ENCODE measurements at places on chromosomes 4 and X.

DNA sequence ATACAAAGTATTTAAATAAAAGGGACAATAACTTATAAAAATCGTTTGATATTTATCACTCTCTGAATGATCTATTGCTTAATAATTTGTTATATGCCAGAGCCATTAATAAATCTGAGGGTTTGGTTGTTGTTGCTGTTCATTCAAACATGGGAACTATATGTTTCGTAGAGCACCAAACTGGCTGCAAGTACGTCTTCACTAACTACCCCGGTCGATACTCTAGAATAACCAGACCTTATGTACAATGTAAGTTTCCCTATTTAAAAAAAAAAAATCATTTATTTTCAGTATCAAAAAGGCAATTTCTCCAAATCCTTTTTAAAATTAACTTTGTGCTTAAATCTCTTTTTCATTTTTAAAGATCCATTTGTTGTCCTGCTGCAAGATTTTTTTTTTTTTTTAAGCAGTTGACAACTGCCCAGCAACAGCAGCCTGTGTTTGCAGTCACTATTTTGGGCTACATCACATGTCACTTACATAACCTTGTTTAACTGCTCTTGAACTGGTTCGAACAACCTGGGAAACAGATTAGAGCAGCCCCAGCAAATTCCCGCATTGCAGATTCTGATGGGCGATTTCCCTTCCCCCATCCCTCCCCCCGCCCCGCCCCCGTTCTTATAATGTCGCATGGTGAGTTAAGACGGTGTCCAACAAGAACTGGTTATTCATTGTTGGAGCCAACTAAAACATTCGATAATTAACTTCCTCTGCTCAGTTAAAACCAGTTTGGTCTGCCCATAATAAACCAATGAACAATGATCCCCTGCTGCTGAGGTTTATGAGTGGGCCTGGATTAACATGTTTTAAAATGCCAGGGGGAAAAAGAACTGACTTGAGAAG lies 238.9 kb downstream of the NR3C2 start:
- DNase-seq = no peak

DNA sequence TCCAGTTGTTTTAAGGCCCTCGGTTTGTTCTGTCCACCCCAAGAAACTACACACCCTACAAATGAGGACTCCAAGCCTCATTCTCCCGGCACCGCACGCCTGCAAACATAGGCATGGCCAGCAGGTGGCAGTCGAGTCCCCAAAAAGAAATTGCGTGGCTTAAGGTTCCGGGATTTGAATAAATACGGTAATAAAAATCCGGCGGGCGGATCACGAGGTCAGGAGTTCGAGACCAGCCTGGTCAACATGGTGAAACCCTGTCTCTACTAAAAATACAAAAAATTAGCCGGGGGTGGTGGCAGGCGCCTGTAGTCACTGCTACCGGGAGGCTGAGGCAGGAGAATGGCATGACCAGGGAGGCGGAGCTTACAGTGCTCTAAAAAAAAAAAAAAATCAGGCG lies 21.8 kb upstream of the CSF2RA start:
- DNase-seq = peak; percentile 37

- no peak for DNase-seq
Measured at GRCh38 chr4:89365776-89366175, 58.2 kb upstream of the GPRIN3 start.

DNA sequence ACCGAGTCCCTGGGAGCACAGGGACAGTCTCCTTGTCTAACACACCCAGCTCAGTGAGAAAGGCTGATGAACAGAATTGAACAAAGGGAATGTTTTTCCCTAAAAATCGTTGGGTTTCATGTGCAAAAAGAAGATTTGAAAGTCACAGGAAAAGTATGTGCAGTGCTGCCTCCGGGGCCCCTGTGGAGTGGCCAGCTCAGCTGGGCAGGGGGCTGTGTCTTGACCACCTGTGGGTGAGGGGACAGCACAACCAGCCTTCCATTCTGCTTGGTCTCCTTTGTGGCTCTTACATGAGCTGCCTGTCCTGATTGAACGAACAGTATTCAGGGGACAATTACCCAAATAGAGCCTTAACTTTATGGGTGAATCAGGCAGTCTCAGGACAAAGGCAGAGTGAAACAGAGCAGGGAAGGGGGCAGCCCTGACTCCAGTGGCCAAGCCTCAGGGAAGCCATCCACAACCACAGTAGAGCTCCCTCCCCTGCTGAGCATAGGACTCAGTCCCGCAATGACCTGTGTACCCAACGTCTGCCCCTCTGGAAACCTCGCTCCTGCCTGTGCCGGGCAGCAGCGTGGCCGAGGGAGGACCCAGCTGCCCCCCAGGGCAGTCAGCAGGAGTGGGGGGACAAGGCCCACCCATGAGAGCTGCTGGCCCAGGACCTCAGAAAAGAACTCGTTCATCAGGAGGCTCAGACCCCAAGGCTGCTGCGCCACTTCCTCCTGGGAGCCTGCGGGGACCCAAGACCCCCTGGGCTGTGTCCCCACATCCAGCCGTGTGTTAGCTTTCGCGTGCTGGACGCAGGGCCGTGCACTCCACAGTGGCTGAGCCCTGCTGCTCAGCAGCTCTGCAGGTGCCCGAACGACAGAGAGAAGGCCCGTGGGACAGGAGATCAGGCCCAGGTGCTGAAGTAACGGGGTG lies 59.6 kb upstream of the MXD4 start:
- DNase-seq = no peak

DNA sequence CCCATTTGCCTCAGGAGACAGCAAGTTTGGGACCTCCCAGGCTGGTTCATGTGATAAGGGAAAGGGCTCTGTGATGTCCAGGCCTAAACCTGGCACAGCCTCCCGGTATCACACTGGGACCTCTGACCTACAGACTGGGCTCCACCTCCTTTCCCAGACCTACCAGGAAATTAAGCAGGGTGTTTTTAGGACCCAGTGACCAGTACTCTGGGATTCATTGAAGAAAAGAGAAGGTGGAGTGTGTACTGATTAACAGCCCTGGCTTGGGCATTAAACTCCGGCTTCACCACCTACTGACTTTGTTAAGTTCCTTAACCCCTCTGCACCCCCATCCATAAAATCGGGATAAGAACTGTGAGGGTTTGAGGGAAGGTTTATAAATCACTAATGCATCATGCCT lies 28.6 kb downstream of the ASB9 start:
- no peak for DNase-seq

DNA sequence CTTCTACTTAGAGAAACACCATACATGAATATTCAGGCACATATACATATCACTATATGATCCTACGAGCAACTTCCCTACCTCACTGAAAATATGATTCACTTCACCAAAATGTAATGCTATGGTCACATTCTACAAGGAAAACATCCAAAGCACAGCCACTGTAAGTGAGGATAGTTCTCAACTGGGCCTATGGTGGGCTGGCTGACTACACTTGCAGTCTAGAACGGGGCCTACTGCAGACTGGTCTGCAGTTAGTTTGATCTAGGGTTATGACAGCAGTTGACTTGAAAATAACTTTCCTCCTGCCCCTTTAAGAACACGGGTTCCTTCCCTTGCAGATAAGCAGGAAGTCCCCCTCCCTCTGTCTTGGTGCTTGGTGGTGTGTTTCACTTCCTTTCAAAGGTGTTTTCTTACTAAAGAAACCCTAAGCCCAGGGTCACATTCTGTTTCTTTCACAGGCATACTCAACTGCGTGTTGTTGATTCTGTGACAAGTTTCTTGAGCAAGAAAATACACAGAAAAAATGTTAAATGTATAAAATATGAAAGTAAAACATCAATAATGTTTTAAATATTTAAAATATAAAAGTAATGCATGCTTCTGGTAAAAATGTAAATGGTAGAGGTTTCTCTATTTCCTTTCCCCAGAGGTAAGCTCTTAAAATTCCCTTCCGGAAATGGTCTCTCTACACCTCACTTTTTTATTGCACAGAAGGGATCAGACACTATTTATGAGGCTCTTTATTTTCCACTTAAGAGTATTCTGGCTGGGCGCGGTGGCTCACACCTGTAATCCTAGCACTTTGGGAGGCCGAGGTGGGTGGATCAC lies 18.0 kb upstream of the TMSB4X start:
- DNase-seq = peak; percentile 49

- no peak for DNase-seq
Measured at GRCh38 chrX:97332963-97333362, 449.3 kb downstream of the RPA4 start.

GRCh38 chr4:150769248-150769647 lies 187.3 kb downstream of the MAB21L2 start:
- DNase-seq = no peak

Data from T follicular helper cell (primary cell).